ENCODE measurements at places on chromosomes 5 and 9.
A peak's percentile ranks its signal among the peaks of the same experiment; 100 is the strongest.

- DNase-seq, result no peak
Observed at GRCh38 chr5:160638161-160638742, 213.8 kb downstream of the ATP10B start.

- peak; percentile 98 for DNase-seq
Observed at GRCh38 chr5:93582677-93583438, at the start of gene NR2F1. TSS of gene NR2F1 (plus strand) at chr5:93583222. CDS start at chr5:93585024, 1,802 bp downstream.

- DNase-seq, result no peak
Observed at GRCh38 chr9:116491659-116492058, 195.4 kb upstream of the TRIM32 start.

- DNase-seq, result no peak
Observed at GRCh38 chr5:17326600-17327037, 109.2 kb downstream of the BASP1 start.

DNA sequence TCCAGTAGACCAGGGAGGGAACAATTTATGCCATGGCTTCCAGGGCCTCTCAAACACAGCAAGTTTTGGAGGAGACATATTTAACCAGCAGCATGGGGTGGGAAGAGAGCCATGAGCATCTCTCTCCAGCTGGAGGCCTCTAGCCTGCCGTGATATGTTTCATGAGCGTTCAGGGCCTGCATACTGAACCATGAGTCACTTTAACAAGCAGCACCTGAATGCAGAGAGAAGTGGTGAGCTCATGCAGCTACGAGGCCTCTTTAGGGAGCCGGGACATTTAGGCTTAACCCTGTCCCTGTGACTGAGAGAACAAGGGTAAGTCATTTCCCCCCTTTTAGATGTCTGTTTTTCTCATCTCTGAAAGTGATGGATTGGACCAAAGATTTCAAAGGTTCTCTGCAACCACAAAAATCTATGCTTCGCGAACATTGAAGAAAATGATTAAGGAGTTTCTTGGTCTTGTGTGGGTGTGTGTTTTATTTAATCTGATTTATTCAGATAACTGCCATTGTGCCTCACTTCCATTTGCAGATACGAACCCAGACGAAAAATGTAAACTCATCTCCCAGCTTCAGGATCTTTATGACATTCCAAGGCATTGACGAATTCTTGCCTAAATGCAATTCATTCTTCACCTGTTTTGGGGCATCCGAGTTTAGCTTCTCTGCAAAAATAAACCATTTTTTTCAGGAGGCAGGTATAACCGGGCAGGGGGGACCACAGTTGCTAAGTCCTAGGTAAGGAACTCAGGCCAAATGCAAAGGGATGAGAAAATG, 157.0 kb downstream of the GABBR2 start:
- no peak for DNase-seq

- no peak for DNase-seq
Observed at GRCh38 chr9:93890436-93890935, 64.7 kb downstream of the BARX1 start.

GRCh38 chr5:59421986-59422941, 471.3 kb downstream of the PDE4D start:
- DNase-seq, result no peak

DNA sequence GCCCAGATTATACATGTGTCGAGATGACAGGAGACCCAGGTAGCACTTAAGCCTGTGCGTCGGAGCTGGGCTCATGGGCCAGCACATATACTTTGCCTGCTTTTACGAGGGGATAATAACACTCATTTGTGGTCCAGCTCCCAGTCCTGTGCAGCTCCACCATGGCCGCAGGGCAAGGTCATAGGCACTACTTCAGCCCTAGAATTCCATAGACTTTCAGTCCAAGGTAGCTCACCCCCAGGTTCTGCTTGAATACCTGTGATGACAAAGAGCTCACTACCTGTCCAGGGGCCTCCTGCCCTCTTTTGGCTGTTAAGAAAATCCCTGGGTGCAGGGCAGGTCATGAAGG, 1.7 kb downstream of the CORO2A start:
- no peak for DNase-seq

GRCh38 chr5:38835887-38836286, 9.9 kb upstream of the OSMR start:
- no peak for DNase-seq

DNA sequence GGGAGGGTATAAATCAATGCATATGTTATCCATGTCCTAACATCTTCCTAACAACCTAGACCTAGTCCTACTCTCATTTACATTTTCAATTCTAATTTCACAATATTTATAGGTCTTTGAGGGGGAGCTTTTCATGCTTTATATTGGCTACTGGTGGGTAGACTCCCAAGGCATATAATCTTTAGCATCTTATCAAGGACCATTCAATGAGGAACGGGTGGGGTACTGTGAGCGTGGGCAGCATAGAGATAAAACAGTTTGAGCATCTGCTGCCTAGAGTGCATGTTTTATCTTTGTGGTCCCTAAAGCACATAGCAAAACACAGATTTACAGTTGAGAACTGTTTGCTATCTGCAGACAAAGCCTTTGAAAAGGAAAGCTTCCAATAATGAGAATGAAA, 427.6 kb upstream of the WWC1 start:
- DNase-seq, result no peak

- no peak for DNase-seq
Observed at GRCh38 chr9:36980148-36980974, 53.7 kb downstream of the PAX5 start.

- no peak for DNase-seq
Observed at GRCh38 chr9:130451004-130451390, 6.2 kb downstream of the ASS1 start.

DNA sequence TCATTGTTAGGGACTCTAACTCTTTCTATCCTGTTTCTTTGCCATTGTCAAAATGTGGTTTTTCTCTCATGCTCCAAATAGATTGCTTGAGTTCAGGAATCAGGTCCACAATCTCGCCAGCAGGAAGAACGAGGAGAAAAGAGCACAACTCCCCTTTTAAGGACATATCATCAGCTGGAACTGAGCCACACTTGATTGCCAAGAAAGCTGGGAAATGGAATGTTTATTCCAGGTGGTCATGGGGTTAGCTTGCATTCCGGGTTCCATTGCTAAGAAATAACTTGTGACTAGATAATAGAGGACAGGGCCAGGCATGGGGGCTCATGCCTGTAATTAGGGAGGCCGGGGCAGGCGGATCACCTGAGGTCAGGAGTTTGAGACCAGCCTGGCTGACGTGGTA, 32.4 kb upstream of the C9orf57 start:
- no peak for DNase-seq

Measured in NCI-H460 (cell line).